KBM-7 (cell line): ENCODE measurements at places on chromosomes 6 and 20.

GRCh38 chr20:41587956-41588355 is 30.2 kb downstream of the CHD6 start:
- no peak for DNase-seq

- DNase-seq = no peak
Measured at GRCh38 chr6:160348223-160349019, at the start of gene SLC22A3. TSS of gene SLC22A3 (plus strand) at chr6:160348378. CDS start at chr6:160348420, 42 bp downstream.

DNA sequence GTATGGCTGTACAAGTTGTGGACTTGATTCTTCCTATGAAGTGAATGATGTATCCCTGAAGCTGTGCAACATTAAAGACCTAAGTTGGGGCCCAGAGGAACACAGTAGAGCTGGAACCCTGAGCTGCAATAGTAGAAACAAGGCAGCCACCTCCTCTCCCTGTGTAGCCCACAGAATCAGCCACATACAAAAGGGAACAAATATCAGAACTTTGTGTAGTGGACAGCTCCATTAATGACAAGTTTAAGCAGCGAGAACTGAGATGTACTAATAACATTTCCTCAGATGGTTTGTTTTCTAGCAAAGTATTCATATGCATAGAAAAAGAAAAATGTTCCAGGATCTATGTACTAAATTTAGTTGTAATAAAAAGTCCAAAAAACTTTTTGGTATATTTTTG is 19.2 kb downstream of the PHACTR1 start:
- DNase-seq = no peak

GRCh38 chr6:142367061-142367460 is 65.3 kb downstream of the ADGRG6 start:
- no peak for DNase-seq
